ENCODE measurements at places on chromosomes 1 and 21.
A peak's percentile ranks its signal among the peaks of the same experiment; 100 is the strongest.

- DNase-seq: no peak
Measured at GRCh38 chr1:150981177-150981804, 801 bp upstream of the ANXA9 start.

DNA sequence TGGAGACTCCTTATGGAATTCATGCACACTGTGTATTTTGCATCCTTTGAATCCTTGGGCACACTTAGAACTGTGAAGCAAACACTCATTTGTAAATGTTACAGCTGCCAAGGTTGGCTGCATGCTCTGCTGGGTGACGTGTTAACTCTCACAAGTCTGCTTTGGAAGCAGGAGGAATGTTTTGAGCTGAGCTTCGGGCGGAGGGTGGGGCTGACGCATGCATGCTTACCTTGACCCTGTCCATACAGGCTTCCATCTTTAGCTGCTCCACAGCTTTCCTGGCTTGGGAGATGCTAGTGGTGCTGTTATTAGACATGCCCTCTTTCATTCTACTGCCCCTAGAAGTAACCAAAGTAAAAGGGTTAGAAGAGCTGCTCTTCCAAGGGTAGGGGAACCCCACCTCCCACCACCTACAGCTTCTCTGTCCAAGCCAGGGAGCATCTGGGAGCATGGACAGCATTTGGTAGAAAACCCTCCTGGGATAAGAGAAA, 66.0 kb downstream of the GNG4 start:
- DNase-seq: no peak

DNA sequence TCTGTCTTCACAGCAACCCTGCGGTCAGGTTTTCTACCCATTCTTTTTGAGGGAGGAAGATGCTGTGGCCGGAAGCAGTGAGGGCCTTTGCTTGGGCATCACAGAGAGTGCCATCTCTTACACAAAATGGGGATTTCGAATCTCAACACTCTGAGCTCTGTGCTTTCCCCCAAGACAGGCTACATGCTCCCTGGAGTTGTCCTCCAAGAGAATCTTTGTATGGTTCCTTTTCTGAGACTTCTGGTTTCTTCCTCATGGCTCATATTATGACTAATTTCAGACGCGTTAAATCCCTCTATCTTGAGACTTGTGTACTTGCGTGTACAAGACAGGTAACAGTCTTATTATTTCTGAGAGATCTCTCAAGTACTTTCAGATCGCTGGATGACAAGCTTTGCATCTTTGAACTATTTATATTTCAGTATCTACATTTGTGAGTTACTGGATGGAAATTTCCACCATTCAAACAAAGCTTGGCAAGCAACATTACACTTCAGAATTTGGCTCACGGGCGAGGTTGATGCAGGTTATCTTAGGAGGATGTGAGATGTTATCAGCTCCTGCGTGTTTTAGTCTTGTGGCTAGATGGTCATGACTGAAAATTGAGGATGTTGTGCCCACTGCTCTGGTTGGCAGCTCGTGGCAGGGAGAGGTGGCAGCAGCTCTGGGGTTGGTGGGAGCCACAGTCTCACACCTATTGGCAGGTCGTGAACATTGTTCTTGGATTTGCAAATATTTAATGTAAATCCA, 19.4 kb downstream of the ABCG1 start:
- no peak for DNase-seq

DNA sequence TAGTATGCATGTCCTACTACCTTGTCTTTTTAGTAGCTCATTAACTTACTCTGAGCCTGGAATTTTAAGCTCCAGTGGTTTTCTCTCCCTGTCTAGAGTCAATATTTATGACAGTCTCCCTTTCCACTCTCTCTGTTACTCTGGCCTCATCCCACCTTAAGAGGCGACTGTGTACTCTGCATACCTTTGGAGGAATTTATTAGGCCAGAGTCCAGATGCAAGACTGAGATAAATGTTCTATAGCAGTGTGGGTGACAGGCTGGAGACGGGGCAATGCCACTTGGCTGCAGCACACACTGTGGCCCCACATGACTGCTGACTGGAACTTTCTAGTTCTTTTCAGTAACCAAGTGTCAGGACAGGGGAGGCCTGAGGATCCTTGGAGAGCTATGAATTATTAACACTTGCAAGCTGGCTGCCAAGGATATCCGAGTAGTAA, 4.1 kb upstream of the PDZK1 start:
- no peak for DNase-seq

- no peak for DNase-seq
Measured at GRCh38 chr1:192277635-192278034, 39.2 kb upstream of the RGS21 start.

DNA sequence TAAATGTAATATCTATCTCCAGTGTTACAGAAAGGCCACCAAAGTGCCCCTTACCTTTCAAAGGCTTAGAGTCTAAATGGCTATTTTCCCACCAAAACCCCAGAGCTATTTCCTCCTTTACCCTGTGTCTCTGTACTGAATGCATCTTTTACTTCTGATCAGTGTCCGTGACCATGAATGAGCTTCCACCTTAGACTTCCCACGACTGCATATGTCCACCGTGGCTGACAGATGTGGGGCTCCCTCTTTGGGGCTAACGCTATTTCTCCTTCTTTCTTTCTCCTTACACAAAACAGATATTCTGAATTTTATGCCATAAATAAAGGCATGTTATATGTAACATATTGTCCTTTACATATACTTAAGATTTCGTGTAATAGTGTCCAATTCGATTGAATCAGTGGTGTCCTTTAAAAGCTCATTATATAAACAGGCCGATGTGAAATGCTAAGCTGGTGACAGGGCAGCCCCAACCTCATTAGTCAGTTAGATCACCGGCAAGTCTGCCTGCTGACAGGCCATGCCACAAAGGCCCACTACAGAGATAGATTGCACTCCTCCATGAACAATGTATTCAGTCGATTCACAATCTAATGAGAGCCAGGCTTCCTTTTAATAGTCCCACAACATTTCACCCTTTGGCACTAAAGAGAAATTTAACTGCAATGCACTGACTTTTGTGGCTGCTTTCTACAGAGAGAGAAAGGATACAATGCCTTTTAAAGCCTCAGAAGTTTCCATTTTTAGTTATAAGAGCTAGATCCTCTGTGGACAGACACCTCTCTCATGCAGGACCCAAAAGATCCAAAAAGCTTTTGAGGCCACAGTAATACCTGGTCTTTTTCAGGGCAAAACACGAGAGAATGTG, 297.9 kb downstream of the PCP4 start:
- no peak for DNase-seq

DNA sequence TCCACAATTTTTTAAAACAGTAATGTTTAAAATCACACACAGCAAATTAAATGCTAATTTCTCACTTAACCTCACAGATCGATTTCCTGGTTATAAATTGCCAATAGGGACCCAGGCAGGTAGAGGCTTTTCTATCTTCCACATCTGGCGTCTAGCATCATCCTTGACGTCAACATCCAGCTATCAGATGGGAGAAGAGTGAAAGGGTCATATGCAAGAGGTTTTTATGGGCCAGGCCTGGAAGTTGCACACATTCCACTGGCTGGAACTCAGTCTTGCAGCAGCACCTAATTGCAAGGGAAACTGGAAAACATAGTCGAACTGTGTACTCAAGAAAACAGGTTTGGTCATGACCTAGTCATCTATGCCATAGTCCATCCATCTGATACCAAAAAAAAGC, 6.0 kb upstream of the EEIG2 start:
- no peak for DNase-seq

DNA sequence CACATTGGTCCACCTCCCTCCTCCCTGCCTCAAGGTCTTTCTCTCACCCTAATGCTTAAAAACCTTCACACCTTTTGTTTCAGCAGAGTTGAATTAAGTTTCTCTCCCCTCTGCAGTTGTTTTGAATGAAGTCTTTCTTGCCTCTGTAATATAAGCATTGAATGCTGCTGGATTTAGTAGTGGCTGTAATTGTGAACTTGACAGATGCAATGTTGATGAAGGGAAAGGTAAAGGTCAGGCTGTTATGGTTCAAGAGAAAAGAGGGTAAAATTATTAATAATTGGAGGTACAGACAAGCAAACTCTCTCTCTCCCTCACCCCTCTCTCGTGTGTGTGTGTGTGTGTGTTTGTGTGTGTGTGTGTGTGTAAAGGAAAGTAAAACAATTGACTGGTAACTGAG, 509.8 kb downstream of the AMY1C start:
- no peak for DNase-seq

DNA sequence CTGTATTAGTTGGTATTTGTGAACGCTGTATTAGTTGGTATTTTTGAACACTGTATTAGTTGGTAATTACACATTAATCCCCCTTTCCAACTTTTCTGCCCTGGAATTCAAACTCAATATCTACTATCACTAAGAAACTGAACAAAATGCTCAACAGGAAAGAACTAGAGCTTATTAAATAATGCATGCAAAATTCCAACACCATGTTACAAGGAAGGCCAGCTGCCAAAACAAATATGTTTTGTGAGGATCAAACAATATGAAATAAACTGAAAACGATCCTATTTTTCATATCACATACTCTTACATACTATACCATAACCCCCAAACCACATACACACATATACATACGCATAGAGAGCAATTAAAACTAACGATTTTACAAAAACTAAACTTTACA, 104.9 kb downstream of the CDC42BPA start:
- no peak for DNase-seq

DNA sequence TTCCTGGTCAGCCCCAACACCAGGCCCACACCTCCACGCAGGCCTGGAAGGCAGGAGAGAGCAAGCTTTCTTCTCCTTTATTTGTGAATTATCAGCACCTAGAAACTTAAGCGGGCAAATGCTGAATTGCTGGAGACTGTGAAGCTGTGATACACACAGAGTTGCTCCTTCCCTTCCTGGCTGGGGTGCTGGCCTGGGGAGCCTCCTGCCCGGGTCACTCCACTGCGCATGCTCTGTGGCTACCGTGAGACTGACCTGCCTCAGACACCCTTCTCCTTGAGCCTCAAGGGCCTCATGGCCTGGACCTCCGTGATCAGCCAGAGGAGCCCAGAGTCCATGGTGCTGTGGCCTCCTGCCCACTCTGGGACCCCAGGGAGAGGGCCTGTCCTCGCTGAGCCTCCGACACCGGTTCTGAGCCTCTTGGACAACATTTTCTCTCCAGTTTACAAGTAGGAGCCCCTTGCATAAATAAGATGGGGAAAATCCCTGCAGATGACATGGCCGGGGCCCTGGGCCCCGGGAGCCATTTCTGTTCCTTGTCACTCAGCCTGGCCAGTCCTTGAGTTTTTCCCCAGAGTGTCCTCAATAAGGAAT, 18.0 kb downstream of the AGPAT3 start:
- no peak for DNase-seq

GRCh38 chr21:46151989-46152926, 3.1 kb downstream of the FTCD start:
- no peak for DNase-seq

DNA sequence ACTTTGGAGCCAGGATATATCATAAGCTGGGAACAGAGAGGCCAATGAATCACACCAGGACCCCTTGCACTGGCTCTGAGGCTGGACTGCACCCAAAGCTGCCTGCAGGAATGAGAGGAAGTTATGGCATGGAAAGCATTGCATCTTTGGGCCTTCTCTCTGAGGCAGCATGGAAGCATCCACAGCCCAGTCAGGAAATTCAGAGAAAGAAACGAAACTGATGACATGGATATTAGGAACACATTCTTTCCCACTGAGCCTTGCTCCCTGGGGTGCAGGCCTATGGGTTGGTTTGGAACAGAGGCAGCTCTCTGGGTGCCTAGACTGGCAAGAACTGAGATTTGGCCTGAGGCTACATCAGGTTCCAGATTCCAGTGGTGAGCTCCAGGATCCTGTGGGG, 98.6 kb downstream of the NGF start:
- no peak for DNase-seq

DNA sequence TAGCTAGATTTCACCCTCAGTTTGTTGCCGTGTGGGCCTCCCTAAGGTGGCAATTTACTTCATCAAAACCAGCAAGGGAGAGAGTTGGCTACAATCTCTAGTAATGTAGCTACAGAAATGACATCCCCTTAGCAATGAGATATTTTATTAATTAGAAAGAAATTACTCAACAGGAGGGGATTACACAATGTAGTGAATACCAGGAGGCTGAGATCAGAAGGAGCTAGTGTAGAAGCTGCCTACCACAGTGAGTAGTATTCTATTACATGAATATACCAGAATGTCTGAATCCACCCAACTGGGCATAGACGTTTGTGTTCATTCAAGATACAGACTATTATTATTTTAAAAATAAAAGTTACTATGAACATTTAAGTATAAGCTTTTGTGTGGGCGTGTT, 868.2 kb upstream of the CXADR start:
- DNase-seq: no peak

GRCh38 chr1:11682287-11682771, 1.4 kb upstream of the MAD2L2 start:
- DNase-seq: no peak

GRCh38 chr1:12148160-12148957, 18.4 kb upstream of the TNFRSF1B start:
- no peak for DNase-seq

GRCh38 chr1:245894843-245895242, 612.2 kb downstream of the SMYD3 start:
- DNase-seq: no peak

DNA sequence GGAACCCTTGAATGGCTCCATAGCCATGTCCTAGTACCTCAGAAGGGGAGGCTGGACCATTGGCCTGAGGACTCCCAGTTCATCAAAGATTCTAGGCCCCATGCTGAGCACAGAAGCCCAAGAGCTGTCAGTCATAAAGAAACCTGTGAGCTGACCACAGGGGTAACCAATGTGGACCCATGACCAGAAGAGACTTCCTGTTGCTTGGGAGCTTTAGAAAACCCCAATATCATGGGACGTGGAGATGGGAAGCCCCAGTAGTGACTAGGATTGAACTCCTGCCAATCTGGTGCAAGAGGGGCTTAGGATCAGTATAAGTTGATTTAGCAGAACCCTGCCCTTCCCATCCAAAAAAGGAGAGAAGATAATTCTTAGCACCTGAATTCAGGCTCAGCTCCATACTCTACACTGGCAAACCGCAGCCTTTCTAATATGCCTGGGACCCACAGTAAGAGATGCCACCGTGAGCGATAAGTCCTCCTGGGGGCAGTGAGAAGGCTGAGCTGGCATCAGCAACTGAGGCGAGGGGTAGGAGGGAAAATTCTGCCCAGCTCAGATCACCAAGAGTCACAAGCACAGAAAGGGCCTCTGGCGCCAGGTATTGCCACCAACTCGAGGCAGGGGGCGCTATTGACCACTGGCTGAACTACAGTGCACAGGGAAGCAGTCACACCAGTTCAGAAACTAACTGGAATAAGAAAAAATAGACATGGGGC, 108.9 kb downstream of the CAPN8 start:
- DNase-seq: peak; percentile 49
